ENCODE measurements at places on chromosomes 3 and 15.
A peak's percentile ranks its signal among the peaks of the same experiment; 100 is the strongest.

DNA sequence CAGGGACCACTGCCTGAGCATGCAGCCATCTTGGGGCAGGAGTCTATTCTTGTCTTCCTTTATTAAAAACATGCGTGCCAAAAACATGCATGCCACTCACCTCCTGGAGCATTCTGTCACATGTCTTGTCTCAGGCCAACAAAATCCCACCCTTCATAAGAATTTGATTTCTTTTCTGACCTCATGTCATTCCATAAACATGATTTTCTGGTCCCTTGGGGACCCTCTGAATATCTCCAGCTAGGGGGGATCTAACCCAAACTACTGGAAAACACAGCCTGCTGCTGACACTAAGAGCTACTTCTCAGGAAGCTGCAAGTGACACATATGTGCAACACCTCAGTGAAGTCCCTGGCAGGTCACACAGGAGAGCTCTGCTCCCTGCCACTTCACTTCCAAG lies 26.8 kb upstream of the NOX5 start:
- peaks cover 2% of the 10 kb centered on the region for H3K36me3 ChIP-seq
- no peak overlapping the region for H3K4me3 ChIP-seq
- peaks cover 2% of the 10 kb centered on the region for H3K4me1 ChIP-seq

DNA sequence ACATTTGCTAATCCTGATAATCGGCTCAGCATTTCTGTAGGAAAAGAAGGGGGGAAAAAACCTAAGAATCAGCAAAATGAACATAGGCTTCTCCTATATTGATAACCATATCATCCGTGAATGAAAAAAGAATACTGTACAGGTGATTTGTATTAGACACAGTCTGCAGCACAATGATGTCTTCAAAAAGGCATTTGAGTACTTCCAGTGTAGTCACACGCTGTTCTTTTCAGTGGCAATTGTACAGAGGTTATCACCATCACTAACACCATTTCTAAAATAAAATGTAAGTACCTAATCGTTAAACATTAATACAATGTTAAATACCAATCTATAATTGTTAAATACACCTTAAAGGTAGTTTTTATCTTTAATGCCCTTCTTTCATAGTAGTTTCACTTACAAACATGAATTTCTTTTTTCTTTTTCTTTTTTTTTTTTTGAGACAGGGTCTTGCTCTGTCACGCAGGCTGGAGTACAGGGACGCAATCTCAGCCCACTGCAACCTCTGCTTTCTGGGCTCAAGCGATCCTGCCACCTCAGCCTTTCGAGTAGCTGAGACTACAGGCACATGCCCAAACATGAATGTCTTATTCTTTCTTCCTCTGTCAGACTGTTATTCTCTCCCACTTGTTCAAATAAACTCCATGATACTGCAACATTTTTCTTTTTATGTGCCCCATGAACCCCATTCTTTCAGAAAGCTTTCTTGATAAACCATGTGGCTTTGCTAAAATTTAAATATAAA lies 18.4 kb downstream of the GOLGB1 start:
- no peak for DNase-seq
- H3K27ac ChIP-seq: no peak overlapping the region
- H3K36me3 ChIP-seq: peaks cover 6% of the 10 kb centered on the region

DNA sequence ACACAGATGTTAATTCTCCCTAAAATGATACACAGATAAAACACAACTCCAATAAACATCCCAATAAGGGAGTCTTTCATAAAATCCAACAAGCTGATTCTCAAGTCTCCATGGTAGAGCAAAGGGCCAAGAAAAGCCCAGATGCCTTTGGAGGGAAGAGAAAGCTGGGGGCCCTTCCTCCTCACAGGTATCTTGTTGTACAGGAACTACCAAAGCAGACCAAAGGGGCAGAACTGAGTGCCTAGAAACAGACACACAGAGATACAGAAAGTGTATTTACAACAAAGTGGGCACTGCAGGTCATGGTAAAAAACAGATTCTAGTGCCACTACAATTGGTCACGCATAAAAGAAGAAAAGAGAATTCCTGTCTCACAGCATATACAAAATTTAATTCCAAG lies 87.2 kb upstream of the NSMCE3 start:
- no peak overlapping the region for H3K4me3 ChIP-seq
- DNase-seq: no peak
- peaks cover 40% of the 10 kb centered on the region for H3K27me3 ChIP-seq
- H3K27ac ChIP-seq: no peak overlapping the region
- H3K36me3 ChIP-seq: peaks cover 4% of the 10 kb centered on the region

DNA sequence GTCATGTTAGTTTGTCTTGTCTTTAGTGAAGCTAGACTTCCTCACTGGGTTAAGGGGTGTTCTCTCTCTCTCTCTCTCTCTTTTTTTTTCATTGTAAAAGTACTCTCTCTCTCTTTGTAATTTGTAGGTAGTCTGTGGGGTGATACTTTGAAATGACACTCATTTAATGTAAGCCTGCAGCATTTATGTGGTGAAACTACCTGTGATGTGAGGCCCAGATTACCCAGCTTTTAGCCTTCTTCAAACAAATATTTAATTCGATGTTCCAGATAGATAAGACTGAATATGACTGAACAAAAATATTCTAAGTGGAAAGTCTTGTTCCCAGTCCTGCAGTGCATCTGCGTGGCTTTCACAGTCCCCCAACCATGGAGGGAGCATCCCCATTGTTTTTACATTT lies 49.7 kb downstream of the SQOR start:
- H3K4me1 ChIP-seq: peaks cover 8% of the 10 kb centered on the region
- no peaks in the 10 kb centered on the region for H3K27me3 ChIP-seq
- H3K27ac ChIP-seq: peak overlapping the region; percentile 72
- H3K4me3 ChIP-seq: no peak overlapping the region
- H3K36me3 ChIP-seq: peaks cover 10% of the 10 kb centered on the region

DNA sequence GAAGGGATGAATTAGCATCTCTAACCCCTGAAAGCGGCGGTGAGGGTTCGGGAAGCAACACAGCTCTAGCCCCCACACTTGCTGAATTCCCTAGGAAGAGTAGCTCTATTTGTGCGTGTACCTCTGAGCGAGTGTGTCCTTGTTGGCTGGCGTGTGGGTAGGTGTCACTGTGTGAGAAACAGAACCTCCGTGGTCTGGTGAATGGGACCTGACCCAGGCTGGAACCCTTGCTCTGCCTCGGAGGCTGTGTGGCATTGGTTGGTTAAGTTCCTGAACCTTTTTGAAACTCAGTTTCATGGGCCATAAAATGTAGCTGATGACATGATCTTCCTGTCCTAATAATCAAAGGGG lies 414 bp upstream of the TMEM115 start:
- no peak for DNase-seq
- no peaks in the 10 kb centered on the region for H3K36me3 ChIP-seq
- H3K27me3 ChIP-seq: no peaks in the 10 kb centered on the region
- peaks cover 31% of the 10 kb centered on the region for H3K4me1 ChIP-seq
- peak overlapping the region; percentile 97 for H3K4me3 ChIP-seq

- no peaks in the 10 kb centered on the region for H3K36me3 ChIP-seq
- no peak overlapping the region for H3K4me3 ChIP-seq
- no peaks in the 10 kb centered on the region for H3K27me3 ChIP-seq
Observed at GRCh38 chr15:101207867-101208288, 44.0 kb downstream of the CHSY1 start.

- peaks cover 22% of the 10 kb centered on the region for H3K4me1 ChIP-seq
- peaks cover 1% of the 10 kb centered on the region for H3K36me3 ChIP-seq
- H3K4me3 ChIP-seq: no peak overlapping the region
- no peaks in the 10 kb centered on the region for H3K27me3 ChIP-seq
- peak overlapping the region; percentile 29 for H3K27ac ChIP-seq
Observed at GRCh38 chr15:67564021-67564967, 21.8 kb downstream of the MAP2K5 start.

DNA sequence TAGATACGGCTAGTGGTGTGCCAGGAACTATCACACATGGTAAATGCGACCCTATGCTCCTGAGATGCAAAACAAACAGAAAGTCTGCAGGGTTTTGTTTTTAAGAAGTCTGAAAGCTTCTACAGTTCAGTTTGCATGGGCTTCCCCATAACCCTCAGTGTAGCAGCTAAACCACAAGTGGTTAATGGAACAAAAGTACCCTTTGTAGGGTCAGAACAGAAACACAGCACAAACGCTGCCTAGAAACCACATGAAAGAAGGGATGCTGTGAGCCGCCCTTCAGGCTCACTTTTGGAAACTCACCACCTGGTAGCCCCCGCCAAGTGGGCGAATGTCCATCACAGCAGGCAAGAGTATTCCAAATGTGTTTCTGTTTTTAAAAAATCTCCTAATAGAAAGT lies 46.2 kb downstream of the CTDSPL start:
- peaks cover 13% of the 10 kb centered on the region for H3K27me3 ChIP-seq
- no peak overlapping the region for H3K4me3 ChIP-seq
- H3K4me1 ChIP-seq: peaks cover 9% of the 10 kb centered on the region

GRCh38 chr3:42501321-42501680 lies 1.1 kb upstream of the VIPR1 start:
- DNase-seq: no peak
- H3K4me3 ChIP-seq: peak overlapping the region; percentile 97
- peak overlapping the region; percentile 66 for H3K27ac ChIP-seq
- H3K4me1 ChIP-seq: peaks cover 36% of the 10 kb centered on the region

GRCh38 chr3:113516115-113516505 lies 1.2 kb upstream of the SPICE1 start:
- peak overlapping the region; percentile 14 for H3K27ac ChIP-seq
- no peak overlapping the region for H3K4me3 ChIP-seq
- DNase-seq: no peak
- H3K27me3 ChIP-seq: peaks cover 29% of the 10 kb centered on the region
- H3K36me3 ChIP-seq: peaks cover 3% of the 10 kb centered on the region

GRCh38 chr3:71369701-71370391 lies 213.7 kb downstream of the FOXP1 start:
- DNase-seq: no peak
- peaks cover 6% of the 10 kb centered on the region for H3K36me3 ChIP-seq
- no peak overlapping the region for H3K27ac ChIP-seq
- H3K27me3 ChIP-seq: no peaks in the 10 kb centered on the region
- H3K4me1 ChIP-seq: peaks cover 26% of the 10 kb centered on the region

- H3K27ac ChIP-seq: peak overlapping the region; percentile 21
- peaks cover 25% of the 10 kb centered on the region for H3K4me1 ChIP-seq
- no peak overlapping the region for H3K4me3 ChIP-seq
Observed at GRCh38 chr3:128874481-128875180, 4.8 kb upstream of the ACAD9 start.

GRCh38 chr15:73972984-73973682 lies 19.0 kb downstream of the STOML1 start:
- peaks cover 12% of the 10 kb centered on the region for H3K4me1 ChIP-seq
- H3K27me3 ChIP-seq: peaks cover 27% of the 10 kb centered on the region
- peak overlapping the region; percentile 52 for H3K4me3 ChIP-seq
- H3K27ac ChIP-seq: no peak overlapping the region
- H3K36me3 ChIP-seq: peaks cover 7% of the 10 kb centered on the region

DNA sequence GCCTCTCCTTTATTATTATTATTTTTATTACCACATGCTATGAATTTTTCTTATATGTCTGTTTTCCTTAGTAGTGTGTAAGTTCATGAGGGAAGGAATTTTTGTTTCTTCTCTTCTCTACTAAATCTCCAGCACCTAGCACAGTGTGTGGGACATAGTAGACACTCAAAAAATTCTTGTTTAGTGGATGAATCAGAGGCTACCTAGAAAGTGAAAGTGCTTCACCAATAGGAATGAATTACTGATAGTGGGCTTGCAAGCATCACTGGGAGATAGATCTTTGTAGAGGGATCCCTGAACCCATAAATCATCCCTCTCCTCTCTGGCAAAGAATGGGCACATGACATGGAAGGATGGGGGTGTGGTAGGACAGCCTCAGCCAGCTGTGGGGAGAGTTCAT lies 8.5 kb downstream of the SPTBN5 start:
- H3K27me3 ChIP-seq: peaks cover 12% of the 10 kb centered on the region
- no peak for DNase-seq
- H3K4me3 ChIP-seq: no peak overlapping the region

DNA sequence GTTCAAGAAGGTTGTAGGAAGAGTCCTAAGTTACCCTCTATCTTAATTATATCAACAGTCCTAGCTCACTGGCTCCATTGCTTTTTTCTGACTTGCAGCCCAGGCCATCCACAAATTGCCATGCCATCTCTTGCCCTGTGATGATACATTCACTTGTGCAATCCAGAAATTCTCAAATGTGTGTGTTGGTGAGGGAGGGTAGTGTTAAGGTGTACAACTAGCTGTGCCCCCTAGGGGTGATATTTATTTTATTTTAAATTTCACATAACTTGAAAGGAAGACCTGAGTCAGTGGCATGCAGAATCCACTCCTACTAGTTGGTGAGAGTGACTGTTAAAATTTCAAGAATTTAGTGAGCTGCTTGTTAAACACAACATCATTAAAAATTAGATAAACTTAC lies 156.1 kb upstream of the ANKRD28 start:
- H3K36me3 ChIP-seq: peaks cover 4% of the 10 kb centered on the region

DNA sequence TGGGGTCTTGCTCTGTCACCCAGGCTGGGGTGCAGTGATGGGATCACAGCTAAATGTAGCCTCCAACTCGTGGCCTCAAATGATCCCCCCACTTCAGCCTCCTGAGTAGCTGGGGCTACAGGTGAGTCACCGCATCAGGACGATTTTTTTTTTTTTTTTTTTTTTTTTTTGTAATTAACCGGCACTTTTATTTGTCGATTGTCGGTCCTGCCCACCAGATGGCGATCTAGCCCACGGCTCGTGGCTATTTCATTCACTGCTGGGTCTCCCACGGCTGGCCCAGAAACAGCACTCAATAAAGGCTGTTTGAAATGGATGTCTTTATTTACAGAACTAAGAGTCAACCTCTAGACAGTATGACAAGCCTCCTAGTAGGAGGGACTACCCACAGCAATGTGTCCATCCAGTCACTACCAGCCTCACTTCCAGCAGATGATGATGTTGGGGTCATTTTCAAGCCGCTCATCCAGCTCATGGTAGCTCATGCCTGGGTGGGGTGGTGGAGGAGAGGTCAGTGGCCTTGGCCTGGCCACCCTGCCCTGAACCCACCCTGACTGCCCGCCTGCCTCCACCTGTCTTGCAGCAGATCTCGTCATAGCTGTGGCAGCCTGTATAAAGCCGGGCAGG lies 1.8 kb upstream of the ZMYND10 start:
- no peak overlapping the region for H3K4me3 ChIP-seq
- H3K36me3 ChIP-seq: peaks cover 2% of the 10 kb centered on the region
- H3K27me3 ChIP-seq: no peaks in the 10 kb centered on the region
- peak; percentile 64 for DNase-seq

GRCh38 chr3:24503616-24504113 lies 9.0 kb upstream of the THRB start:
- no peaks in the 10 kb centered on the region for H3K4me1 ChIP-seq
- no peaks in the 10 kb centered on the region for H3K36me3 ChIP-seq
- no peak overlapping the region for H3K27ac ChIP-seq
- no peaks in the 10 kb centered on the region for H3K27me3 ChIP-seq

GRCh38 chr15:45804028-45804427 lies 169.2 kb downstream of the SQOR start:
- peaks cover 3% of the 10 kb centered on the region for H3K4me1 ChIP-seq
- H3K4me3 ChIP-seq: no peak overlapping the region
- H3K27me3 ChIP-seq: peaks cover 58% of the 10 kb centered on the region
- DNase-seq: no peak
- no peaks in the 10 kb centered on the region for H3K36me3 ChIP-seq

GRCh38 chr3:61136191-61136590 lies 115.1 kb downstream of the FHIT start:
- H3K4me3 ChIP-seq: no peak overlapping the region
- H3K4me1 ChIP-seq: no peaks in the 10 kb centered on the region
- H3K27me3 ChIP-seq: no peaks in the 10 kb centered on the region
- no peak overlapping the region for H3K27ac ChIP-seq
- H3K36me3 ChIP-seq: peaks cover 2% of the 10 kb centered on the region
